ENCODE measurements at places on chromosomes 5 and 9. TPM values are rescaled to one million over a fixed set of nuclear protein-coding genes. Genes with fewer than 3 reads are reported as not detected.

Gene PWWP2A
- 12.8 TPM for total RNA-seq

Gene PCDHGB3
- 0.52 TPM for total RNA-seq

Gene C9orf50
- total RNA-seq = not detected

DNA sequence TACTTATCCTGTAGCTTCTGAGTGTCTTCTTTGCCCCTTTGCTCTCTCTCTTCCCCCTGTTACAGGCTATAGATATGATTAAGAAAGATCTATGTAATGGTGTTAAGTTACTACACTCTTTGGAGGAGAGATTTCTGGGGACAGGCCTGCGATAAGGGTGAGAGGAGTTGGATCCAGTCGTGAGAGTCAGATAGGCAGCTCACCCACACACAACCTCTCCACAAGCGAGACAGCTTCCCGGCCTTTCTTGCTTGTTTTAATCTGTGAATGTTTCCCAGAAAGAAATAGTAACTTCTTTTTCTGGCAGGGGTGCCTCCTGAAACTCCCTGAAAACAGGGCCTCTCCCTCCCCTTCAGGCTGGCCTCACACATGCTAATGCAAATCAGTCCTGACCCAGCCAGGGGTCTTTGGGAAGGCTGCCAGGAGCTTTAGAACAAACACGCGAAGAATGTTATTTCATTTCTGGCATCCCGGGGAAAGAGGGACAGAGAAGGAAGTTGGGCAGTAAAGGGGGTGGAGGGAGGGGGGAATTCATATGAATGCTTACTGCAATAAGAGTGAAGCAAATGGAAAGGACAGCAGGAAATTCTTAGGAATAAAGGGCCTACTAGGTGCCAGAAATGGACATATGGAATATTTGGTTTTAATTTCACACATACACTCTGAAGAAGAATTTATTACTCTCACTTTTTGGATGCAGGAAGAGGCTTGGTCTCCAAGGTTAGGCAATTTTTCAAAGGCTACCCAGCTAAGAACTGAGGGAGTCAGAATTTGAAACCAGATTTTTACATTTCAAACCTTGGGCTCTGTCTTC is 215.8 kb upstream of the TRIM32 start:
- DNase-seq = no peak

DNA sequence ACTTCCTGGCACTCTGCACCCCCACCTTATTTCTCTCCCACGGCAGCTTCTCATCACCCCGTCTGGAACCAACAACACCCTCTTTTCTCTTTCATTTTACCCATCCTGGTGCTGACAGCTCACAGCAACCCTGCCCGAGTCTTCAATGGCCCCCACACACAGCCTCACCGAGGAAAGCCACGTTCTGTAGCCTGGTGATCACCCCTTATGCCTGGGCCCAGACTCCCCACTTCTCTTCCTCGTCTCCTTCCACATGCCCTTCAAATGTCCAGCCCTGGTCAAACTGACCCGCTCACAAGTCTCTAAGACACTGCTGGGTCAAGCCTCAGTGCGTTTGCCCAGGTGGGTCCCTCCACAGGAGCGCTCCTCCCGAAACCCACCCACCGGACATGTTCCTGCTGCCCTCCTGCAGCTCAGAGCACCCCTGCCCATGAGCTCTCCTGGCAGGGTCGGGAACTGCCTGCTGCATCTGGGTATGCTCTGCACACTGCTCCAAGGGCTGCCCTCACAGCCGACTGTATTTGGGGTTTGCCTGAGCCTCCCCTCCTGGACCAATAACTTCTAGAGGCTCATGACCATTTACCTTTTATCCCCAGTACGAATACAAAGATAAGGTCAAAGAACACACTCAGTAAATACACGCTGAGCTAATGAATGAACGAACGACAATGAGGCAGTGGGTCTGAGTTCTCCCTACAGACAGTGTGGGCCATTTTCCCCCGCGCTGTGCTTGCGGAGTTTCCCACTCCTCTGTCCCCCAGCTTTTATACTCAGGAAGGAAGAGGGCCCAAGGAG is 154.7 kb upstream of the PHYKPL start:
- DNase-seq = no peak

DNA sequence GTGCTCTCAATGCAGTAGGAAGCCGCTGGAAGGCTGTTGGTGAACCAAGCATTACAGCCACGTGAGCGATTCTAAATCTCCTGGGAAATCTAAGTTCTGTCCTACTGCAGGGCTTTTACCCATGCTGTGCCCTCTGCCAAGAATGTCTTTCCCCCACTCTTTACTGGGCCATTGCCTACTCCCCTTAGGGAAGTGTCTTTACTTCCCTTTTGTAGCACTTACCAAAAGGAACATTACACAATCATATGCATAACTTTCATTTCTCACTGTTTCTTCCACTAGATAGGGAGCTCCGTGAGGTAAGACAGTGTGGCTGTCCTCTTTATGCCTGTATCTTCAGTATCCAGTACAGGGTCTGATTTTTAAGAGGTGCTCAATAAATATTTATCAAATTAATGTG is 241.7 kb upstream of the NR4A3 start:
- DNase-seq = no peak

- DNase-seq = no peak
Measured at GRCh38 chr9:27198190-27198589, 89.2 kb downstream of the TEK start.

DNA sequence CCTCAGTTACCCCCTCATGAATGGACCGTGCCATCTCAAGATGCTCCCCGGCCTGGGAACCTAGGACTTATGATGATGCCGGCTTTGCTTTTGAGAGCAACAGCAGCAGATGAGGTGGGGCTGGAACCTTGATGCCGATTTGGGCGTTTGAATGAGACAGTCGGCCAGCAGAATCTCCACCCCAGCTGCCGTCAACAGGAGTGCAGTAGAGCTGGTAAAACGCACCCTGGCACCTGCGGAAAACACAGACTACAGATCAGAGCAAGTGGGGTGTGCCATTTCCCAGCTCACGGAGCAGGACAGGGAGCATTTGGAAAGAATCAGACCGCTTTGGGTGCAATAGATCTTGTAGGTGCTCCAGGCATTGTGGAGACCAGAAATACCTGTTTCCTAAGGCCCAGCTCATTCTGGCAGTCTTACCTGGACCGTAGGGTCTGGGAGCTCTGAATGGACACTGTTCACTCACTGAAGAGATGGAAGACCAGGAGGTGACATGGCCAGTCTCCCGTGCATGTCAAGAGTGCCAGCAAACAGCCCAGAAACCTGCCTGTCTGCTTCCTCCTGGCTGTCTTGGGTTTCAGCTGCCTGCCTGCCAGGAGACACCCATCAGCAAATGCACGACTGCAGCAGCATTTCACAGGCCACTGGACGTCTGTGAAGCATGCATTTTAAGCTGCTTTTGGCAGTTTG is 317.7 kb upstream of the IRX4 start:
- no peak for DNase-seq

DNA sequence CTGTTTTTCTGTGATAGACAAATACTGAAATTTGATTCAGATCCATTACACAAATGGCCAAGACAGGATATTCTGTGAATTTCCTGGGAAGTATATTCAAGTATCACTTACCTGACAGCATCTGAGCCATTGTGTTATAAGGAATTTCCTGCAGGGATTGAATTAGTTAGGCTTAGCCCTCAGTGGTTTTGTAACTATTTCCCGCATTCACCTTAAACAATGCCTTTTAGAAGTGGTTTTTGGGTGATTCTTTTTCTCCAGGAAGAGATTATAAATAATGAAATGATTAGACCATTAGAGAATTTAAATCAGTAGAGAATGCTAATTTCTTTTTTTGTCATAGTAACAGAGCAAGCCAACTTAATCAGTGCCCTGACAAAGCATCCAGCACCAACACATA is 30.6 kb downstream of the ITGA1 start:
- DNase-seq = no peak

DNA sequence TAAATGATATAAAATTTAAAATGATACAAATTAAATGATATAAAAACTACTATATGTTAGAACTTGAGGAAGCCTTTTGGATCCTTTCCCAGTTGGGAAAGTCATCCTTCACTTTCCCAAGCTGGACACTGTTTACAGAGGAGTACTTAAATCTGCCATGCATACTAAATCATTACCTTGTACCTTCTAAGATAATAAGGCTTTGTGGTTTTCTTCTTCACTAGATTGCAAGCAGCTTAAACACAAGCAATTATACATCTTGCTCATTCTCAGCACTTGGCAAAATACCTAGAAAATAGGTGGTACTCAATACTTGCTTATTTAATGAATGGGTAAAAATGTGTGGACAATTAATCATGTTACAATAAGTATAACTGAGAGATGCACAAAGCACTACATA is 666.8 kb downstream of the PTPRD start:
- no peak for DNase-seq

GRCh38 chr5:151004499-151004898 is 15.9 kb upstream of the GPX3 start:
- no peak for DNase-seq

DNA sequence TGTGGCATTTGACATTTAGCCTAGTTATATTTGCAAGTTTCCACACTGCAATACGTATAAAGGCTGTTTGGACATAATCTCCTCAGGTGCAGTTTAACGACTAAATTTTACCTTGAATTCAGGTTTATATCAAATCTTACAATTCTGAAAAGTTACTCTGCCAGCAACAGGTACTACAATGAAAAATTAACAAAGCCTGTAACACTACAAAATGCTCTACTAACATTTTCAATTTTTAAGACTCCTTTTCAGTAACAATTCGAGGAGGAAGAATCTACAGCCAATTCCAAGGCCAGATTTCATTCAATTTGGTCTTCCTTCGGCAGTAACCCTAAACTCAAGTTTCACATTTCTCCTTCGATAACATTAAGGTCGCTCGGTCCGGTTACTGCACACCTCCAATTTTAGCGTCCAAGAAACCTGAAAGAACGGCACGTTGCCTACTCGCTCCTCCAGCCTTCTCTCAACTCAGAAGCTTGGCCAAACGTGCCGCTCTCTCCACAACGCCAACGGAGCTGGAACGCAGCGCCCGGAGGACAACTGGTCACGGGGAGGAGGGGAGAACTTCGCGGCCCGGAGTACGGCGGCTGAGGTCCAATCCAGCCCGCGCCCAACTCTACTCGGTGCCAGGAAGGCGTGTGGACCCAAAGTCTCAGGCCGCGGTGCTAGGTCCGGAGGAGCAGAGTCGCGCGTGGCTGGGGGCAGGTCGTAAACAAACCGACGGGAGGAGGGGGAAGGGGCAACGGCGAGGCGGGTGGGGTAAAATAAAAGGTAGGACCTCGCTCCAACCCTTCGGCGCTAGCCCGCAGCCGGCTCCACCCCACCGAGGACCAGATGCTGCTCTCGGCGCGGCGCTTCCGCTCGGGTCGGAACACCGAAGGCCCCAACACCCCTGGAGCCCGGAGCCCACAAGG is 681 bp downstream of the FNIP1 start:
- peak; percentile 21 for DNase-seq

GRCh38 chr5:10286162-10286861 is 21.4 kb downstream of the CMBL start:
- no peak for DNase-seq

- no peak for DNase-seq
Measured at GRCh38 chr9:3299872-3300271, 225.9 kb downstream of the RFX3 start.
